ENCODE measurements at places on chromosomes 6 and 20.

DNA sequence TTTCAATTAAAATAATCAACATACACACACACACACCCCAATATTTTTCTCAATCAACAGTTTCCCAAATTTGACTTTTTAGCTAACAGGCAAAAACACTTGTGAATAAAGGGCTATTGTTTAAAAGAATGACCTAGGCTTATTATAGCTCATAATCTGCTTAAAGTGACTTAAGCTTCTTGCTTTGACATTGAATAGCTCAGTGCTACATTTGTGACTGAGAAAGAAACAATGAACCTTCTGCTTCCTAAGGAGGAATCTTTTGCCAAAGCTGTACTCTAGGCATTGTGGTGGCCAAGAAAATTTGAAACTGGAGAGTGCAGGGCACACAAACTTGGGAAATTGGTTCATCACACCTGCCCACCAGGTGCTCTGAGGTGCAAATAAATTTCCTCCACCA lies 282.0 kb downstream of the SYNE1 start:
- no peak for DNase-seq

GRCh38 chr6:3769610-3770009 lies 18.1 kb upstream of the PXDC1 start:
- no peak for DNase-seq

DNA sequence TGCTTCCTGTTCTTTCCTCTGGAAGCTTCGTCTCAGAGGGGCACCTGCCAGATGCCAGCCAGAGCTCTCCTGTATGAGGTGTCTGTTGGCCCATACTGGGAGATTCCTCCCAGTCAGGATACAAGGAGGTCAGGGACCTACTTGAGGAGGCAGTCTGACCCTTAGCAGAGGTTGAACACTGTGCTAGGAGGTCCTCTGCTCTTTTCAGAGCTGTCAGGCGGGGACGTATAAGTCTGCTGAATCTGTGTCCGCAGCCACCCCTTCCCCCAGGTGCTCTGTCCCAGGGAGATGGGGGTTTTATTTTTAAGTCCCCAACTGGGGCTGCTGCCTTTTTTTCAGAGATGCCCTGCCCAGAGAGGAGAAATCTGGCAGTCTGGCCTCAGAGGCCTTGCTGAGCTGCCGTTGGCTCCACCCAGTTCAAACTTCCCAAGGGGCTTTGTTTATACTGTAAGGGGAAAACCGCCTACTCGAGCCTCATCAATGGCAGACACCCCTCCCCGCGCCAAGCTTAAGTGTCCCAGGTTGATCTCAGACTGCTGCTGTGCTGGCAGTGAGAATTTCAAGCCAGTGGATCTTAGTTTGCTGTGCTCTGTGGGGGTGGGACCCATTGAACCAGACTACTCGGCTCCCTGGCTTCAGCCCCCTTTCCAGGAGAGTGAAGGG lies 326.7 kb downstream of the BCKDHB start:
- no peak for DNase-seq

DNA sequence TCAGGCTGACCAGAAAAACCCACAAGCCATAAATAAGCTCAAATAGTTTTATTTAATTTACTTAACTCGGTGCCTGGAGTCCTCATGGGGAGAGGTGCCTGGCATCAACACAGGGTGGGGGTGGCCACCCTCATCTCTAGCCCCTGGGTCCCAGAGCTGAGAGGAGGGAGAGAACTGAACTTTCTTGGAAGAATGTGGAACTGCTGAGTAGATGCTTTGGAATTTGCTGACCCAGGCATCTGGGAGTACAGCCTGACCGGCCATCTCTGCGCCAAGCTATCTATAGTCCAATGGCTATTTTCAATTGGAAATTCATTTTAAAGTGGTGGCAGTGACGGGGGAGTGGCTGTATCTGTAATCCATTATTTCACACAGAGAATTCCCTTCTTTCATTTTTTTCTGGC lies 104.8 kb downstream of the CDH26 start:
- no peak for DNase-seq

DNA sequence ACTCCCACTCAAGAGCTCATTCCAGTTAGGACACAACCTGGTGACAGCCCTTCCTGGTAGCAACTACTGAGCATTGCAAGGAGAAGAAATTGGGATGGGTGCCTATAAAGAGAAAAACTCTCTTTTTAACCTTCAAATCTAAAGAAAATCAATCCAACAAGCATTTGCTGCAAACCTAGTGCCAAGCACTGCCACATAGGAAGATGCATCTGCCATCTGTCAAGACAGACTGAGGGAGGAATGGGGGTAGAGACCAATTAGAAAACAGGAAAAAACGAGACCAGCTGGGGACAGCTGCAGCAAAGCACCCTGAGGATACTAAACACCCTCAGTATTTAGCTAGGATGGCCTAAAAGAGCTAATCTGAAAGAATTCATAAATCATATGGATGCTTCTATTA lies 27.9 kb downstream of the HLA-DMB start:
- no peak for DNase-seq

- no peak for DNase-seq
Measured at GRCh38 chr6:34897130-34897529, 8.1 kb downstream of the ANKS1A start.

GRCh38 chr20:11976966-11977365 lies 59.3 kb downstream of the BTBD3 start:
- no peak for DNase-seq

GRCh38 chr6:38391206-38391605 lies 248.5 kb downstream of the BTBD9 start:
- DNase-seq, result no peak

DNA sequence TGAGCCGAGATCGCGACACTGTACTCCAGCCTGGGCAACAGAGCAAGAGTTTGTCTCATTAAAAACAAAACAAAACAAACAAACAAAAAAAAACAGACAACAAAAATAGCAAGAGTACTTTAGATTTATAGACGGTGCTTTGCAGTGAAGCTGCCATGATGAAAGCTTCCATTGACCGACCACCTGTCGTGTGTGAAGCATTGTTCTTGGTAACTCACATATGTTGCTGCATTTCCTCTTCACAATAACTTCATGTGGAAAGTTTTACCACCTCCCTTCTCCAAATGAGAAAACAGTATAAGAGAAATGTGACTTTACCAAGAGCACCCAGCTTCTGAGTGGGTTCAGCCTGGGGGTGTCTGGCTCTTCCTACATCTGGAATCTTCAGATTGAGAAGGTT lies 56.4 kb upstream of the PTGIS start:
- no peak for DNase-seq

DNA sequence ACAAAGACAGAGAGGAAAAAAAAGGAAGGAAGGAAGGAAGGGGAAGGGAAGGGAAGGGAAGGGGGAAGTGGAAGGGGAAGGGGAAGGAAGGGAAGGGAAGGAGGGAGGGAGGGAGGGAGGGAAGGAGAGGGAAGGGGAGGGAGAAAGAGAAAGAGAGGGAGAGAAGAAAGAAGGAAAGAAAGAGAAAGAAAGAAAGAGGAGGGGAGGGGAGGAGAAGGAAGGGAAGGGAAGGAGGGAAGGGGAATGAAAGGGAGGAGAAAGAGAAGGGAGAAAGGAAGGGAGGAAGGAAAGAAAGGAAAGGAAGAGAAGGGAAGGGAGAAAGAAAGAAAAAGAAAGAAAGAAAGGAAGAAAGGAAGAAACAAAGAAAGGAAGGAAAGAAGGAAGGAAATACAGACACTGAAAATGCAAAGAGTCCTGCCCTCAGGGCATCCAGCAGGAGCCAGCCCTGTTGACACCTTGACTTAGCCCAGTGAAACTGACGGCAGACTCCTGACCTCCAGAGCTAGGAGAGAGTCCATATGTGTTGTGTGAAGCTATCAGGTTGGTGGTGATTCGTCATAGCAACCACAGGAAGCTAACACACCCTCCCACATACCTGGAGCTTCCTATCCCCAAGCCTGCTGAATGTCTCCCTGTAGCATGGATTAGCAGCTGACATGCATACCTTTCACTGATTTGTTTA lies 58.7 kb upstream of the SULF2 start:
- DNase-seq, result no peak

DNA sequence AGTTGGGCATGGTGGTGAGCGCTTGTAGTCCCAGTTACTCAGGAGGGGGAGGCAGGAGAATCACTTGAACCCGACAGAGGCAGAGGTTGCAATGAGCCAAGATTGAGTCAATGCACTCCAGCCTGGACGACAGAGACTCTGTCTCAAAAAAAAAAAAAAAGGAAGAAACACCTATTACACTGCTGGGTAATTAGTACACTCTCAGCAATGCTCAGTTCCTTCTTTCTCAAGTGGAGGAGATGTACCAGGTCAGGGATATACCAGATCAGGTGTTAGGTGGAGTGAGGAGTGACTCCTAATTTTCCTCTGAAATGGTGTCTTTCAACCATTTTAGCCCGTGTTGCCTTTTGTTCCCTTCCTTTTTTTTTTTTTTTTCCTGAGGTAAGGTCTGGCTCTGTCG lies 30.0 kb upstream of the UBR2 start:
- DNase-seq, result no peak

GRCh38 chr20:52777171-52777570 lies 195.0 kb upstream of the TSHZ2 start:
- DNase-seq, result no peak

- peak; percentile 1 for DNase-seq
Measured at GRCh38 chr6:138162955-138163575, 1.3 kb downstream of the ARFGEF3 start.

- DNase-seq, result no peak
Measured at GRCh38 chr20:15655295-15655874, 917.9 kb downstream of the KIF16B start.

- no peak for DNase-seq
Measured at GRCh38 chr6:70503813-70504465, 62.8 kb upstream of the SDHAF4 start.

DNA sequence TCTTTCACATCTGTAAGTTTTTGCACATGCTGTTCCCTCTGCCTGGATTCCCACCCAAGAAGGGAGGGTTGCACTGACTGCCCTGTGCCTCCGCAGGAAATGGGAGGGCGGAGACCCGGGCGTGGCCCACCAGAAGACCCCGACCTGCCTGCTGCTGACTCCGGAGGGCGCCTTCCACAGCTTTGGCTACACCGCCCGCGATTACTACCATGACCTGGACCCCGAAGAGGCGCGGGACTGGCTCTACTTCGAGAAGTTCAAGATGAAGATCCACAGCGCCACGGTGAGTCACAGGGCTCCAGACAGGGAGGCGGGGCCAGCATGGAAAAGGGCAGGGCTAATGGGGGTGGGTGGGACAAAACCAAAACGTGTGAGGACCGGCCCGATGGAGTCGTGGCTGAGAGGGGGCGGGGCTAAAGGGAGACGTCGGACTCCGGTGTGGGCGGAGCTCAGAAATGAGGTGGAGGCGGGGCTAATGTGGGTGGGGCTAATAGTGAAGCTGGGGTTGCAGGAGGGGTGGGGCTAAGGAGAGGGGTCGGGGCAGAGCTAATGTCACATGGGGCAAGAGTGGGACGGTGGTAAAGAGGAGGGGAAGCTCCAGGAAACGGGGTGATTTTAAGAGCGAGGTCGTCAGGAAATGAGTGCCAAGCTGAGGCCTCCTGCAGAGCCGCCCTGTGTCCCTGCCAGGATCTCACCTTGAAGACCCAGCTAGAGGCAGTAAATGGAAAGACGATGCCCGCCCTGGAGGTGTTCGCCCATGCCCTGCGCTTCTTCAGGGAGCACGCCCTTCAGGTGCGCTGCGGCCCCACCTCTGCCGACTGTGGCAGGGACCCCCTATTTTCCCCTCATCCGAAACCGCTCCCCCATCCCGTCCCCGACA lies 12.6 kb downstream of the HSPA12B start:
- DNase-seq, result peak; percentile 38

- no peak for DNase-seq
Measured at GRCh38 chr6:137728386-137729349, 138.4 kb upstream of the TNFAIP3 start.

DNA sequence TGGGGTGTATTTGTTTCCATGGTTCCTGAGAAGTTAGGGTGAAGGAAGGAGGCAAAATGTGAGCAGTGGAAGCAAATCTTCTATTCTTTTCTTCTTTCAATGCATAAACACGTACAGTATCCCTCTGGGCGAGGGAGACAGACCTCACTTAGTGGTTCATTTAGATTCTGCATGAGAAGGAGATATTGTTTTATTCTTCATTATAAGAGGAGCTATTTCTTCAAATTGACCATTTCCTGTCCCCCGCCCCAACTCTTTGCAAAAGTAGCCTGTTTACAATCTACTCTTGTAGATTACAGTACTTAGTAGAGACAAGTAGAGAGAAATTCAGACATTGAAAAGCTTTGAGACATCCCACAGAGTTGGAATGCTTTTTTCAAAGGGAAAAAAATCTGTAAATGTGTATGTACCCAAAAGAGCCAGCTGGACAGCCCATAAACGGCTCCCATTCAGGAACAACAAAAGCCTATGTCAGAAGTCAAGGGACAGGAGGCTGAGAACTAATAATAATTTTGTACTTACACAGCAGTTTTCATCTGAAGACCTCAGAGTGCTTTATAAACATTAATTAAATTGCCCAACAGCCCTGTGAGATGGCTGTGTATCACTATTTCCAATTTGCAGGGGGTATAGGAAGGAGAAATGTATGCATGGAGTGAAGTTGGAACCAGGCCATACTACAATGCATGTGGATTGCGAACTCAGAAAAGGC lies 23.9 kb downstream of the CD83 start:
- DNase-seq, result no peak

GRCh38 chr6:24228681-24229255 lies 102.8 kb downstream of the NRSN1 start:
- DNase-seq, result no peak

DNA sequence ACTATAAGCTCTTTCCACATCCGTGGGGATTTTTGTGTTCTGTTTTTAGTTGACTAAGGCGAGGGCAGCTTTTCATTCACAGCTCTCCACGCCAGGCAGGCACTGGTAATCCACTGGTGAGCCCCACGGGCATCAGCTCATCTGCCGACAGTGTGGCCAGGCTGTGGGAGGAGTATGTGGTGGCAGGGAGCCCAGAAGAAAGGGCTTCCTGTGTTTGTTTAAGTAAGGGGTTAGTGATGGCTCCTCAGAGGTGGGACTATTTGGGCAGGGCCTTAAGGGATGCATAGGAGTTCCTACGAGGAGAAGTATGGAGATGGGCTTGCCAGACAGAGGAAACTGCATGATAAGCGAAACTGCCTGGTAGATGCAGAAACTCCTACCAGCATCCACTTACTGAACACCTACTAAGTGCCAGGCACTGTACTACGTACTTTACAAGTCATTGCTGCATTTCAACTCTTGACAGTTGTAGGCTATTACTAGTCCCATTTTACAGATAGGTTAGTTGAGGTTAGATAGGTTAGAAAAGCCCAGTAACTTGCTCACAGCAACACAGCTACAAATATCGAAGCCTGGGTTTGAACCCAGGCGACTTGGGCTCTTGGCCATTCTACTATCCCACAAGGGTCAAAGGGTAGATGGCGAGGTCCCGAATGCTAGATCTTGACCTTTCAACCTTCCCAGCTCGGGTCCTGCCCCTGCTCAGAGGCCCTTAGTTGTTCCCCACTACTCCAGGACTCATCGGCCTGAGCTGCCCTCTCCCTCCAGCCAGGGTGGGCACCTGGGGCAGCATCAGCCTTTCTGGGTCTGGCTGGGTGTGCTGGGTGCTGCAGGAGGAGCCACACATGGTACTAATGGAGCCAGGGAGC lies 55.1 kb downstream of the CEBPB start:
- no peak for DNase-seq

All from NCI-H187 (cell line).